ENCODE measurements at places on chromosomes 12 and 14.

DNA sequence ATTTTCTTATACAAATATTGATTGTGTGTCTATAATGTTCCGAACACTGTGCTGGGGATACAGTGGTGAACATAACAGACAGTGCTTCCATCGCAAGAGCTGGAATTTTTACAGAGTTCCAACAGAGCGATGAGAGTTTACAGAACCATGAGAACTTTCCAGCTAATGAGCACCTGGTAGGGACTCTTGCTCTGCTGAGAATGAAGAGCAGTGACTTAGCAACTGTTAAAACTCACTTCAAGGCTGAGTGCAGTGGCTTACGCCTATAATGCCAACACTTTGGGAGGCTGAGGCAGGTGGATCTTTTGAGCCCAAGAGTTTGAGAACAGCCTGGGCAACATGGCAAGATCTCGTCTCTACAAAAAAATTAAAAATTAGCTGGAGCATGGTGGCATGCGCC, 113.8 kb upstream of the DIO2 start:
- DNase-seq = no peak

DNA sequence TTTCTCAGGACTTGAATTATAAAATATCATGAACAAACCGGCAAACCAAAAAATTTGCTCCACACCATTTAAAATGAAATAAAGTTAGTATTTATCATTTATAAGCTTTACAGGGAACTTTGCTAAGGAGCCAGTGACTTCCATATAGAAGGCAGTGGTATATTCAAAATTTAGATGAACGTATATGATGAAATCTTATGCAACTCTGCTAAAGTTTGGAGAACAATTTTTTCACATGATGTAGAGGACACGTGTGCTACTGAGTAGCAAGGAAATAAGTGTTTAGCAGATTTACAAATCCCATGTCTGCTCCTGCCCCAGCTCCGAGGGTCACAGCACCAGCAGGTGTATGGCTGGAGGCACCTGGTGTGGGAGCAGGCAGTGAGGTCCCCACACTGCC, 70.8 kb upstream of the IFNG-AS1 start:
- no peak for DNase-seq

DNA sequence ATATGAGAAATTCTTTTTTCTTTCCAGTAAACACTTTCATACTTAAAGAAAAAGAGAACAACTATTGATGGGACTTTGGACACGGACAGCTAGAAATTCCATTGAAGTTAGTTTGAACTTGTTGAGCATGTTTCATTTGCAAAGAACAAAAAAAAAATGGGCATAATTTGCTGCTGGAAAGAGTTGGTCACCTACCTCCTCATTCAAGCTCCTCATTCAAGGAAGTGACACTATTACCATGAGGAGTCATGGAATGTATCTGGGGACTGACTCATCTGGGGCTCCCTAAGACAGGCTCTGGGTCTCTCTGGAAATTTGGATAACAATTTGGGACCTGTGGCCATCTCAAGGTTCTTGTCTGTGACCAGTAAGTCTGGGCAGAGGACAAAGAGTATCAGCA, 50.4 kb downstream of the KICS2 start:
- no peak for DNase-seq

- DNase-seq = no peak
Measured at GRCh38 chr12:54394281-54394719, 9.8 kb upstream of the ZNF385A start.

GRCh38 chr12:17918013-17918412, 172.0 kb downstream of the RERGL start:
- no peak for DNase-seq

DNA sequence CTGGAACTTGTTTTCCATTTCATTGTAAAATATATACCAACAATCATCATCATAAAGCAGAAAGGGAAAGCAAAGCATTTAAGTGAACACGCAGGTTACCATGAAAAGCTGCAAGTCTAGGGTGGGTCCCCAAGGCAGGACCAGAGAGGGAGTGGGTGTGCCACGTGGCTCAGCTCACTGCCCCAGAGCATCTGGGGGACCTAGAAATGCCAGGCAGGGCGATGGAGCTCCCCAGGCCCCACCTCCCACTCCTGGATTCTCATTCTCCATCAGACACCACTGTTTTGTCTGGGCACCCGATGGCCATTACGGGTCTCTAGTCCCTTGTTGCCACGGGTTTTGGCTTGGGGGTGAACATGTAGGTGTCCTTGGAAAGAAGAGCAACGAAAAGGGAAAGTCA, 34.7 kb downstream of the BCL11B start:
- DNase-seq = no peak

DNA sequence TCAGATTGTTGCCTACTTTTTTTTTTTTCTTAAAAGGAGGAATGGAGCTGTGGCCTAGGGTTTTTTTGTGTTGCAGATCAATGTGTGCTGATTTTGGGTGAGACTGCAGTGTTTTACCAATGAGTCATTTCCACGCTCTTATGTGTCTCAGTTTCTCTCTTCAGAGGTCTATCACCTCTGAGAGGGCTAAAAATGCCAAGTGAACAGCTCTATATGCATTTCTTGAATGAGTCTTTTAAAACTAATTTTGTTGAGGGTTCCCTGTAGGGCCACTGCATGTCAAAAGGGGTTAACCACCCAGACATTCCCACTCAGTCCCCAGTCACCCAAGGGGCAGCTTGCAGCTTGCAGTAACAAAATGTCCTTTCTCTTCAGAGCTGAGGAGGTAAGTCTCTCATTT, 24.3 kb upstream of the GLIPR1L2 start:
- DNase-seq = no peak

GRCh38 chr12:2053691-2054090, 904 bp downstream of the CACNA1C start:
- DNase-seq = no peak

GRCh38 chr12:106135781-106136180, 3.0 kb downstream of the NUAK1 start:
- no peak for DNase-seq

GRCh38 chr12:125304029-125304428, 238.8 kb downstream of the AACS start:
- DNase-seq = no peak

GRCh38 chr12:113961921-113962710, 4.0 kb downstream of the RBM19 start:
- DNase-seq = no peak

DNA sequence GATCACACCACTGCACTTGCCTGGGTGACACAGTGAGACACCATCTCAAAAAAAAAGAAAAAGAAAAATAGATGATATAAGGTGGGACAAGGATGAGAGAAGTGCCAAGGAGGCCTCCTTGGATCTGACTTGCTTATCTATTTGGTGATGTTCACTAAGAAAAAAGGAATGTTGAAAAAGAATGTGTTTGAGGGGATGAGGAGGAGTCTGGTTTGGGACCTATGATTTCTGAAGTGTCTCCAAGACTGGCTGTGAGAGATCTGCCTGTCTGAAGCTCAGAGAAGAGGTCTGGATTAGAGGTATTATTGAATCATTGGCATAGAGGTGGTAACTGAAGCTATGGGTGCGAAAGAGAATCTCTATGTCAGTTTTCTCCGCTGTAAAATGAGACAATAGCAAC, 42.8 kb downstream of the BCAT1 start:
- DNase-seq = no peak

DNA sequence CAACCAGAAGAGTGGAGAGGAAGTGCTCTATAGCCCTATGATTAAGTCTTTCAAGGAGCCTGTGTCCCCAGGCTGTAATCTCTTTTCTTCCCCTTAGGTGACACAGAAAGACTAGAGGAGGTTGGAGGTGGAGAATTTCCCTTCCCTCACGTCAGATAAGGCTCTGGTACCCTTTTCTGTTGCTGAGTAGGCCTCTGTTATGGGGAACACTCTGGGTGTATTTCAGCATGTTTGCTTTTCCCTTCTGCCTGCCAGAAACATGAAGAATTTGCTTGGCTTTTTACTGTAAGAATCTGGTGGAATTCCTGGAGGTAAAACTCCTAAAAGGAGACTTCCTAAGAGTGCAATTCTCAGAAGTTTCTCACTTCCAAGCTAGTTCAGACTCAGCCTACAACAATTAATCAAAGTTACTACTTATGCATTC, 58.3 kb downstream of the SIX1 start:
- no peak for DNase-seq

GRCh38 chr14:71324767-71325272, 417.6 kb downstream of the PCNX1 start:
- DNase-seq = no peak

DNA sequence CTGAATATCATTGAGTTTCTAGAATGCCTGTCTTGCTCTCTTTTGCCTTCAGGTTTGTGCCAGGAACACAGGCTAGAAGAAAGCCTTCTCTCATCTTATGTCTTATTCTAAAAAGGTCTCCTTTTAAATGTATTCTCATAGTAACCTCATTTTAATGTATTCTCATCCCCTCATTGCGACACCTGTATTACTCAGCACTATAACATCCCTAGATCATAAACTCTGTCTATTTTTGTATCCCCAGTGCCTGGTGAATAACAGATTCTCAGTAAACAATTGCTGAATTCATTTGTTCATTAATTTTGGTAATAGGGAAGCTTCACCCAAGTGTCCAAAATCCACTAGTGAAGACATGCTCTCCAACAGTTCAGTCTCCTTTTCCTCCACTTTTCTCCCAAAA, 8.8 kb upstream of the LRRK2 start:
- DNase-seq = no peak

GRCh38 chr12:108812324-108812723, 45.1 kb downstream of the SSH1 start:
- no peak for DNase-seq

DNA sequence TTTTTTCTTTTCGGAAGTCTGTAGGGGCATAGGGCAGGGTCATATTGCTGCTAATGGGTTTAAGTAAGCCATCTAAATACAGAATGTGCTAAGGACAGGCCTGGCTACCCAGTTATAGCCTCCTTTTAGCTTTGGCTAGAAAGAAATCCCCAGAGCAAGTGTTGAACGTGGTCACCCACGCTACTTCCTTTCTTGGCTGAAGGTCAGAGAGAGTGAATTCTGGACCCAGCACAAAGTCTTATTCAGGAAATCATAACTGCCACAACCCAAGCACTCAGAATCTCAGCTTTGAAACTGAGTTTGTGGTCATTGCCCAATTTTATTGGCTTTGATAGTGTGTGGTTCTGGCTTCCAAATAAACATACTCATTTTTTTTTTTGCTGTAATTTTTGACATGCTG, 542.1 kb upstream of the ATP2B1 start:
- no peak for DNase-seq

DNA sequence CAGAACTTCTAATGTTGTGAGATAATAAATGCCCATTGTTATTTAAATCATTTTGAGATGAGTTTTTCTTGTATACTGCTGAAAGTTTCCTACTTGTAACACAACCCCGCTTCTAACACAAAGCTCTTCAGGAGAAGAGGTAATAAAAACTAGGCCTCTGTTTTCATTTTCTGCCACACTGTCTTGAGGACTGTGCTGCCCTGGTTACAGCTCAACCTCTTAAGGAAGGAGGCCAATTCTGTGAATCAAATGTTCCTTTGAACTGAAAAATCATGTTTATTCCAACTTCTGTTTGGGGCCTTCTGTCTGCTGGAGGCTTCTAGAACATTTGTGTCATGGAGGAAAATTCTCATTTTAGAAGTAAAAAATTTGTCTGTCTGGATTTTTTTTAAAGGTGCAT, 100.3 kb downstream of the LRIG3 start:
- DNase-seq = no peak

- peak; percentile 94 for DNase-seq
Measured at GRCh38 chr14:103333754-103334643, at the start of gene EIF5. Gene EIF5 (plus strand): TSS chr14:103334237. CDS start chr14:103335861, 1,624 bp downstream.

DNA sequence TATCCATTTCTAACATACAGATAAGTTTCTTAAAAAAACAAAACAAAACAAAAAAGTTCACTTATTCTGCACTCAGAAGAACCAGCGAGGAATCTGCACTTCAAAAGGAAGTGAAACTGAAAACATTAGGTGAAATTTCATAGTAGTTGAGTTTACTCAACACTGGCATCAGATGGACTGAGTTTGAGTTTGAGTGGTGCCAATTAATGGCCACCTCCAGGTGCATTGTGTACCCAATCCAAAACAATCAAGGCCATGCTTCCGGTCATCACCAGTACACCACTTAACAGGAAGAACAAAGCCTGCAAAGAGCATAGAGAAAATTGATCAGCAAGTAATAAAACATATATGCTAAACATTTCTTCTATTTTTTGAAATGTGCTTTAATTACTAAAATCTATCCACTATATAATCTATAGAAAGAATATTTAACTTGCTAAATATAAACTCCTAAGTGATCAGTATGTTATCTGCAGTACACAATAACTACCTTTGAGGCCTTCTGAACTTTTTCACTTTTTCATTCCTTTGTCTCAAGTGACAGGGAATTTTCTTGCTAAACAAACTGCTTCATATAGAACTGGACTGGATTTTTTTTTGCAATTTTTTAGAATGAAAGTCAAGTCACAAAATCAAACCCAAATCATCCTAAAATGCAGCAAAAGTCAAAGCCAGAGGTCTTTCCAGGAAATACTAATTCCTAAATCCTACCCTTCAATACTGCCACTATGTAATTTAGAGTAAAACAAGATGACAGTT, 11.5 kb downstream of the SLC38A2 start:
- no peak for DNase-seq

GRCh38 chr14:48537600-48537999, 862.2 kb upstream of the MDGA2 start:
- DNase-seq = no peak

GRCh38 chr12:21818627-21819026, 44.1 kb upstream of the KCNJ8 start:
- no peak for DNase-seq

- DNase-seq = no peak
Measured at GRCh38 chr14:79352076-79352630, 859.2 kb downstream of the DIO2 start.

- DNase-seq = no peak
Measured at GRCh38 chr12:81080431-81080983, 2.6 kb downstream of the ACSS3 start.

GRCh38 chr14:68921666-68922065, 57.4 kb downstream of the ACTN1 start:
- DNase-seq = no peak

- no peak for DNase-seq
Measured at GRCh38 chr12:116558280-116559161, 660 bp upstream of the MAP1LC3B2 start.

GRCh38 chr12:92992041-92992440, 62.9 kb upstream of the EEA1 start:
- no peak for DNase-seq

DNA sequence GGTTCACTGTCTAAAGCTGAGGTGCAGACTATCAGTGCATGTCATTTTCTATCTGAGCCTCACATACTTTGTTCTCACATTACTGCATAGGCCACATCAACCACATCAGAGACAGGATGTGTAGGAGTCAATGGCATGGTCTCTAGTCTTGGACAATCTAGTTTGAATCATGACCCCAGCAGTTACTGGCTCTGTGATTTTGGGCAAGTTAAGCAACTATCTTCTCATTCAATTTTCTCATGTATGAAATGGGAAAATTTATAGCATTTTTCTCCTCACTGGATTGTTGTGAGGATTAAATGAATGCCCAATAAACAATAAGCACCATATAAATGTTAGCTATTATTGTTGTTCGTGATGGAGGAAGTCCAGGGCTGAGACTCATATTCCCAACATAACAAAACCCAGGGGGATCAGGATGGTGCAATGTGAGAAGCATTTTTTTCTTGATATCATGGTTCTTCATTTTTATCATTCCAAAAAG, 432.6 kb downstream of the LRIG3 start:
- DNase-seq = no peak

- no peak for DNase-seq
Measured at GRCh38 chr14:76615331-76615730, 145.9 kb upstream of the VASH1 start.

GRCh38 chr14:64569138-64569631, 19.4 kb downstream of the PPP1R36 start:
- no peak for DNase-seq
